Retina (tissue), 1 donor: ENCODE measurements at places on chromosomes 3 and 15.

GRCh38 chr15:70632491-70633102 is 130.8 kb downstream of the UACA start:
- no peak for DNase-seq

- no peak for DNase-seq
Observed at GRCh38 chr3:152742368-152743347, 92.3 kb upstream of the P2RY1 start.

DNA sequence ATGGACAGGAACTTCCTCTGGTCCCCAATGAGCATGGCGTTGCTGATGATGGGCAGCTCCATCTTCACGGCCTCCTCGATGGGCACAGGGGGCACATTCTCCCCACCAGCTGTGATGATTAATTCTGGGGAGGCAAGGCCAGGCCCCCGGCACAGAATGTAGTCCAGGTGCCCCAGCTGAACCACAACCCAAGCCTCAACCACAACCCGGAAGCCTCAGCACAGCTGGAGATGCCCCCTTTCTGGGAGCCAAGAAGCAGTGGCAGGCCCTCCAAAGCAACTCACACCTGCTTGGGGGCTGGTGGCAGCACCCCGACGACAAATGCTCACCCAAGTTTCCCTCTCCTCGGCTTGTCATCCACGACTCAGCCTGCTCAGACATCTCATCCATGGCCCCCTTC is 25.2 kb downstream of the IDH3A start:
- DNase-seq, result no peak

- no peak for DNase-seq
Observed at GRCh38 chr3:114216186-114216970, 21.0 kb downstream of the ZNF80 start.

GRCh38 chr3:155643581-155644165 is 101.2 kb downstream of the PLCH1 start:
- DNase-seq, result no peak
